ENCODE measurements at places on chromosomes 3 and 15.

DNA sequence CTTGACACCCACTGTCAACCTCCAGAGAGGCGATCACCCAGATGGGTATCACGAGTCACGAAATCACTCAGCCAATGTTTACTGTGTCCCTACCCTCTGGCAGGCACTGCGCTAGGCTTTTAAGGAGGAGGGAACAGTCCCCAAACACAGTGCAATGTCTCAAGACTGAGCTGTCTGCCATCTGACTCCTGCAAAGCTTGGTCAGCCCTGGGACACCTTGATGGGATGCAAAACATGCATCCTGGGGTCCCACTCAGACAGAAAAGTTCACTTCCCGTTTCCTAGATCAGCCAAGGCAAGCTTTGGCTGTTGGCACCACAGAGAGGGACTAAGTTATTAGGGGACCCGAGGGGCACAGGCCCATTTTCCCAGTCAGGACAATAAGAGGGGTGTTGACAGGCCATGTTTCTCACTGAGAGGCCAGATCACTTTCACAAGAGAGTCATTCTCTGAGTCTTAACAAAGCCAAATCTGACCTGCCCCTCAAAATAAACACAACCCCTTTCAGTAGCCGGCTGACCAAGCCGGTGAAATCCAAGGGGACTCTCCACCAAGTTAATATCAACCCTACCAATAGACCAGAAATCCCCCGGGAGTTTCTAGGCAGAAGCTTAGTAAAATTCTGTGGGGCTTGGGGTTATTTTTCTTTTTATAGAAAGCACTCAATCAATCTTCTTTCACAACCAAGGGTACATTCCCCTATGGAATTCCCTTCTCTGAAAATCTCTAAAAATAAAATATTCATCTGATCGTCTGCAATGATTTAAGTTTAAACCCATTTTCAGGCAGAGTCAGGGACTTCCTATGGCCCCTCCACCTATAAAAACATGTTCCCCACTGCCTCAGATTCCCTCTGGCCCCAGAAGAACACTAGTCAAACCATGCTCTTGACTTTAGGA, 3.5 kb downstream of the RFTN1 start:
- no peak for DNase-seq

GRCh38 chr15:75753145-75753544, 40.5 kb upstream of the CSPG4 start:
- no peak for DNase-seq

DNA sequence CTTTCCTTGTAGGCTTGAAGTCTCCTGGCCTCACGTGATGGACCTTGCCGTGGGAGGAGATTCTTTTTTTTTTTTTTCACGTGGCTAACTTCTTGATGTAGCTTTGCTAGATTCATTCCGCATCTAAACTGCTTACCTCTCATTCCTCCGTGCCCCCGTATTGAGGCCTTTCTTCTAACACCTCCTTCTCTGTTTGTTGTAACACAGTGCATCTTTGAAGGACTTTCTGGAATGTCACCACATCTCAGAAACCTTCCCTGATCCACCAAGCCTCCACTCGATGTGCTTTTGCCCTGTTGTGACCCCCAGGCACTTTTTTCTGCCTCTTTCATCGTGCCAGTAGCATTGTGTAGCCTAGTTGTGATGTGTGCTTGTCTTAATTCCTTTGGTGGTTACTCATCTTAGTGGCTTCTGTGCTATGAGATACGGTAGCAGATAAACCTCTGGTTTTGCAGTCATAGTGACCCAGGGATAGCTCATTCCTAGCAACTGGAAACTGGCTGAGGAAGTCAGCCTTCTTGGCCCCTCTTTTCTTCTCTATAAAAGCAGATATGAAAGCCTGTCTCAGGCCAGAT, 1.6 kb upstream of the BNC1 start:
- DNase-seq: no peak

- no peak for DNase-seq
Observed at GRCh38 chr3:62178739-62179600, 194.4 kb downstream of the FEZF2 start.

DNA sequence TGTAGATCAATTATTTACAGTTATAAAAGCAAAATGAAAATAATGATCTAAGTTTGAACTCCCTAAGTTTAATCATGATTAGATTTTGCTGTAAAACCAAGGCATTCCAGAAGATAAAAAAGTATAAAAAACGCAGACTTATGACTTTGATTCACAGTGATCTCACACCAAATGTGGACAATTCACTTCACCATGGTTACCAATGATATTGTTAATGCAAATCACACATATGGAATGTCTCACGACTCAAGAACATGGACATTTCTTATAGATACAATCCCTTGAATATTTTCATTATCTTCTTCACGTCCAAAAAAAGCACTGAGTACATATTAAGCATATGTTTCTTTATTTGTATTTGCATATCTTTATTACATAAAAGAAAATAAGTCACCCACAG, 1054.2 kb downstream of the NAALADL2 start:
- DNase-seq: no peak

DNA sequence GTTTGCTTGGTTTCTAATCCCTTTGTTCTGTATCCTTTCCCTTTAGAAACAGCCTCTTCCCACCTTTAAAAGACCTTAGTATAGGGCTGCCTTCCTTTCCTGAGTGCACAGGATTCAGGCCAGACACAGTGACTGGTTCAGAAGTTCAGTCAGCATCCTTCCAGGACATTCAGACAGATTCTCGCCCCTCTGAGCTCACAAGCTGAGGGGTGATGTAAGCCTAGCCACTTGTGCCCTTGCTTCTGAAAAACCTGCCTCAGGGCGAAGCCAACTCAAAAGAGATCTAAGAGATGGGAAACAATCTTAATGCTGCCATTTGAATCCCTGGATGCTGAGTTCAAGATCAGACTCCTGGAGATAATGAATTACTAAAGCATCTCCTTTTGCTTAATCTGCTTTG, 6.7 kb upstream of the NSMCE3 start:
- no peak for DNase-seq

DNA sequence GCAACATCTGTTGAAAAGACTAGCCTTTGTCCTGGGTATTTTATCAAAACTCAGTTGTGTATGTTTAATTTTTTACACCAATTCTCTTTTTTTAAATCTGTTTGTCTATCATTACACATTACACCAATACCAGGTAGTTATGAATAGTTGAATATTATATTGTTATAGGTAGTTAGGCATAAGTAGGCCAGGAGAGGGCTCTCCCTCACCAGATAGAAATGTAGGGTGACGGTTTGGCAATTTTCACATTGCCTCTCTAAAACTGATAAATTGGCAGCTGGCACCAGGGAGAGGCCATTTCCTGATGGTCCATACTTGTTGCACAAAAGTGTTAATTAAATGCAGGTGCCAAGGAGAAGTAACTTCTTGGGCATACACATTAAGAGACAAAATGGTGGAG, 483.1 kb upstream of the EPHA6 start:
- DNase-seq: no peak

DNA sequence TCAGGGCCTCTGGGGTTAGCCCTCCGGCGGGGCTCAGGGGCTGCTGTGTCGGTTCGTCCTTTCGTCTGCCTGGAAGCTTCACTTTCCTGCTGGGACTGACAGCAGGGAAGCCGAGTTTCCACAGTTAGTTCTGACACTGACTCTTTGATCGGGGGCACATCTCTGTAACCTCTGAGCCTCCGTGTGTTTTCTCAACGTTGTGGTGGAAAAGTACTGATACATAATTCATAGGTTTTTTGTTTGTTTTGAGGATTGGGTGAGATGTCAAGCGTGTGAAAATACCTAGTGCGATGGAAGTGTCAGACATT, 481 bp downstream of the AP4E1 start:
- DNase-seq: no peak

DNA sequence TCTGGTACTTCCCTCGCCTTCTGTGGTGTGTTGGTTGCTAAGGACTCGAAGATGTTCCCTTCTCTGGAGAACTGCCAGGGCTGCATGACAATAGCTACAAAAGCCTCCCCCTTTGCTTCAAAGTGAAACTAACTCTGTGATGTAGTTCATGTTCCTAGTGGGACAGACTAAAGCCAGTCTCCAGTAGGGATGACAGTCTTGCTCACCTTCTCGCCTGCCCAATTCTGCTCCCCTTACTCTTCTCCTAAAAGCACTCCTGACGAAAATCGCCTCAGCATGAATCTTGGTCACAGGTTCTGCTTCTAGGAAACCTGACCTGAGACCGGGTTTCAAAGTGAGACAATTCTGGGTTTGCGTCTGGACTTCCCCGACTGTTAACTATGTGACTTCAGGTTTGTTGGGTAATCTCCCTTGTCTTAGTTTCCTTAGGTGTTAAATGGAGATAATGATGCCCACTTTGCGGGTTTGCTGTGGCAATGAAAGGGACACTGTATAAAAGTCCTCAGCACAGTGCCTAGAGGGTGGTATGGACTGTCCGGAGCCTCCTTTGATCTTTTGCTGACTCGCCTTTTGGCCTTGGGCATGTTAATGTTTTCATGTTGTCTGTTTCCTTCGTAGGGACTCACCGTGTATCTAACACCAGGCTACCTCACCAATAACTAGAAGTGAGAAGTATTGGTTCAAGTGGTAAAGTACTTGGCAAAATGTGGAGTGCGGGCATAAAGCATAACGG, 24.9 kb upstream of the THRB start:
- no peak for DNase-seq

- DNase-seq: no peak
Observed at GRCh38 chr3:48301800-48302166, 31.7 kb downstream of the SPINK8 start.
